ENCODE measurements at places on chromosomes 4 and X. TPM values are rescaled to one million over a fixed set of nuclear protein-coding genes. Genes with fewer than 3 reads are reported as not detected.

The HDAC8 gene
- polyA plus RNA-seq, result 18.7 TPM

The TRAPPC11 gene
- 15.1 TPM for polyA plus RNA-seq

The PPEF1 gene
- 0.27 TPM for polyA plus RNA-seq

The GYG2 gene
- polyA plus RNA-seq, result 0.38 TPM

The SORCS2 gene
- 0.52 TPM for polyA plus RNA-seq

DNA sequence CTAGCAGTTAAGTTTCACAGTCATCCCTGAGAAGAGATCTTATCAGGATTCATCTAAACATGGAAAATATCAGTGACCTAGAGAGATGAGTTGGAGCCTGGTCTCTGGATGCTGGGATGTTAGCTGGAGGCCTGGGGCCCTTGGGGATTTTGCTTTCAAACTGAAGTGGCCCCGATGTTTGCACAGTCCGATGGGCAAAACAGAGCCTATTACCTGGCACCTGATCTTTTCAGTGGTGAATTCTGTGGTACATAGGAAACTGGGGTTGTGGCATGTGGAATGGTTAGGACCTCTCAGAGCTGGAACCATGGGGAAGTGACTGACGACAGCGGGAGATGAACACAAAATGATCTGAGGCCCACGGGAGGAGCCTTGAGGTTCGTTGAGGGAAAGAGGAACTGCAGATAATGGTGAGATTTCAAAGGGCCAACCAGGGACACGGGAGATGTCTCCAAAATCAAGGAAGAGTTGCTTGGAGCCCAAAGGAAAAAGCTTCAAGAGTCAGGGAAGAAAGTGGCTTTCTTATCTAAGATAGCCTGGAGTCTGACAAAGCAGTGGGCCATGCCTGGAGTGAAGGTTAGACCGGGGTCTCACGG, 17.8 kb upstream of the TENM3 start:
- no peak overlapping the region for H3K4me3 ChIP-seq
- H3K27ac ChIP-seq, result no peak overlapping the region
- DNase-seq, result no peak
- H3K4me1 ChIP-seq, result no peaks in the 10 kb centered on the region
- H3K27me3 ChIP-seq, result no peaks in the 10 kb centered on the region
- no peaks in the 10 kb centered on the region for H3K36me3 ChIP-seq

- no peak for DNase-seq
- peaks cover 20% of the 10 kb centered on the region for H3K27me3 ChIP-seq
- no peaks in the 10 kb centered on the region for H3K4me1 ChIP-seq
- no peaks in the 10 kb centered on the region for H3K36me3 ChIP-seq
These were observed 110.7 kb upstream of the ADRA2C start for GRCh38 chr4:3655485-3655884.

DNA sequence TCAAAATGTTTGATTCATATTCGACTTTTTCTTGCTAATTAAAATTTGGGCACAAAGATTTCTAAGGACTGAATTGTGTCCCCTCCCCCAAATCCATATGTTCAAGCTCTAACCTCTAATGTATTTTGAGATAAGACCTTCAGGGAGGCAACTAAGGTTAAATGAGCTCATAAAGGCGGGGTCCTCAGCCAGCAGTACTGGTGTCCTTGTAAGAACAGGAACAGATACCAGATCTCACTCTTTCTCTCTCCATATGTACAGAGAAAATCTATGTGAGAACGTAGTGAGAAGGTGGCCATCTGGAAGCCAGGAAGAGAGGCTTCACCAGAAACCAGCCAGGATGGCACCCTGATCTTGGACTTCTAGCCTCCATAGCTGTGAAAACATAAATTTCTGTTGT, 116.9 kb downstream of the VEGFC start:
- no peaks in the 10 kb centered on the region for H3K36me3 ChIP-seq
- no peak overlapping the region for H3K4me3 ChIP-seq
- no peaks in the 10 kb centered on the region for H3K4me1 ChIP-seq
- no peak for DNase-seq

DNA sequence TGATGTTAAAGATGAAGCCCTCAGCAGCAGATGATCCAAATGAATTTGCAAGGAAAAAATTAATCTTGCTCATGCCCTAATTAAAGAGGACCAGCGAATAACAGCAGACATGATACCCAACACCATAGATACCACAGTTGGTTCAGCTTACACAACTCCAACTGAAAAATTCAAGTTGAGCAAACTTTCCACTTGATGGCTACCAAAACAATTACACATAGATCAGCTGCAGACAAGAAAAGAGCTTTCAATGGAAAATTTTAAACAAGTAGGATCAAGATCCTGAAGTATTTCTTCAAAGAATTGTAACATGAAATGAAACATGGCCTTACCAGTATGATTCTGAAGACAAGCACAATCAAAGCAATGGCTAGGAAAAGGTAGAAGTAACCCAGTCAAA, 90.0 kb downstream of the KLHL13 start:
- H3K27ac ChIP-seq, result no peak overlapping the region
- H3K36me3 ChIP-seq, result no peaks in the 10 kb centered on the region
- H3K27me3 ChIP-seq, result no peaks in the 10 kb centered on the region
- H3K4me1 ChIP-seq, result no peaks in the 10 kb centered on the region
- no peak overlapping the region for H3K4me3 ChIP-seq
- DNase-seq, result no peak

DNA sequence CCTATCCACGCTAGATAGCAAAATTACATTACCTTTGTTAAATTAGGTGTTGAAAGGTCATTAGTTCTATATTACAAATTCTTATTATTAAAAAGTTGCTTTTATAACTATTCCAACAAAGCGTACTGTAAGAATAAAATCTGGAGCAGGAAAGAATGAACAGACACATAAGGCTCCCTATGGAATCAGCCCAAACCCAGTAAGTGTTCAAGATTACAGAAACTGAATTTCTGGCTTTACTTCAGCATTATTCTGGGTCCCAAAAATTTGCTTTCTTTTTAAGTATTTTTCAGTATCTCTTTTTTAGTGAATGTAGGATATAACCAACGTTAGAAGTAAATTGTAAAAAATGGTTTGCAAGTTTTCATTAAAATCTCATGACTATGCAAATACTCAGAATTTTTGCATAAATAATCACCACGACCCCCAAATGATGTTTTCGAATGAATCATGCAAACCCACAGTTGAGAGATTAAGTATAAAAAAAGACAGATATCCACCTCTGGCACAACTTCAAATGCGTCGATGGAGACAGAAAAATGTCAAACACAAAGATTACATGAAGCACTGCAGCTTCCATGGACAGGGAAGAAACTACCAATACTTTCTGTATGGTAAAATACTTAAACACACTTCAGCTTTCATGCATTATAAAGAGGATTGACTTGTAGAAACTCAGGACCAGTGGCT, 238.5 kb downstream of the RASL11B start:
- no peak overlapping the region for H3K27ac ChIP-seq
- no peaks in the 10 kb centered on the region for H3K36me3 ChIP-seq
- H3K4me1 ChIP-seq, result no peaks in the 10 kb centered on the region
- no peak overlapping the region for H3K4me3 ChIP-seq
- no peaks in the 10 kb centered on the region for H3K27me3 ChIP-seq
